ENCODE measurements at places on chromosomes 2 and 18.

DNA sequence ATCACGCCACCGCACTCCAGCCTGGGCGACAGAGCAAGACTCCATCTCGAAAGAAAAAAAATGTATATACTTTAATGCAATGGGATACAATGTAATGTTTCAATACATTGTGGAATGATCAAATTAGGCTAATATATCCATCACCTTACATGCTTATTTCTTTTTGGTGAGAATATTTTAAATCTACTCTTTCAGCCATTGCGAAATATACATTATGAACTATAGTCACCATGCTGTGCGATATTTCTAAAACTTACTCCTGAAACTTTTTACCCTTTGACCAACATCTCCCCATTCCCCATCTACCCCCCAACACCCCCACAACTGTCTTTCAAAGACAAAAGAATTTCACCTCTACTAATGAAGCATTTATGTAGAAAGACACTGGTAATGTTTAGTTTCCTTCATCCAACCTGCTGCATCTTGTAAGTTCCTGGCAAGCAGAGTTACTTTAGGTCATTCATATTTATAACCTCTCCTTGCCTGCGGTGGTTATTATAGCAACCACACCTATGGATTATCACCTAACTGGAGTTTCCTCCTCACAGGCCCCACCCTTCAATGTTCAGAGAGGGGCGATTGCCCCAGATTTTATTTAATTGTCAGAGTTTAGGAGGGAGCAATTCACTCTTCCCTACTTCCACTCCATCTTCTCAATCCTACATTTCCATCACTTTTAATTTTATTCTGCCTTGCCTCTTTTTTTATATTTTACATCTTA is 1.2 kb upstream of the ME2 start:
- no peak for DNase-seq

GRCh38 chr2:45190481-45190942 is 181.3 kb upstream of the SIX2 start:
- no peak for DNase-seq

DNA sequence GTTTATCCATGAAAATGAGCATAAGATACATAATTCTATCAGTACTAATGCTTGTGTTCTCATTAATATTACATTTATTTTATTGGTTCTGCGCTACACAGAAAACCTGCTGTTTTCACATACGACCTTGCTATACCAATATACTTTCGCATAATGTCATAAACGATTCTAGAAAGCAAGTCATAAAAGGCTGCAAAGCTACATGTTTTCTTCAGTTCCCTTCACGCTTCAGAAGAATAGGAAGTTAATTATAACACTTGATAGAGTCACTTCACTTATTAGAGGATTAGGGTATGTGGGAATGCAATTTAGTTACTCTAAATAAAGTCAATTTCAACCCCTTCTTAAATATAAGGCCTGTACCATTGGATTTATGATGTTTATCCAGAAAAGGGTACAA is 29.0 kb downstream of the PSME4 start:
- no peak for DNase-seq

- no peak for DNase-seq
Observed at GRCh38 chr2:135047300-135047699, at the start of gene MAP3K19. TSS of gene MAP3K19 (minus strand) at chr2:135047447. CDS start at chr2:135024647, 22,800 bp downstream.

- DNase-seq = no peak
Observed at GRCh38 chr2:101540518-101540917, 65.6 kb upstream of the RFX8 start.

Data from activated gamma-delta T cell treated with Interleukin-2 at 50 U/mL for 16 hours (primary cell).